ENCODE measurements at places on chromosomes 2 and 18.

GRCh38 chr2:28342081-28342967 is 50.3 kb upstream of the FOSL2 start:
- no peak for DNase-seq

DNA sequence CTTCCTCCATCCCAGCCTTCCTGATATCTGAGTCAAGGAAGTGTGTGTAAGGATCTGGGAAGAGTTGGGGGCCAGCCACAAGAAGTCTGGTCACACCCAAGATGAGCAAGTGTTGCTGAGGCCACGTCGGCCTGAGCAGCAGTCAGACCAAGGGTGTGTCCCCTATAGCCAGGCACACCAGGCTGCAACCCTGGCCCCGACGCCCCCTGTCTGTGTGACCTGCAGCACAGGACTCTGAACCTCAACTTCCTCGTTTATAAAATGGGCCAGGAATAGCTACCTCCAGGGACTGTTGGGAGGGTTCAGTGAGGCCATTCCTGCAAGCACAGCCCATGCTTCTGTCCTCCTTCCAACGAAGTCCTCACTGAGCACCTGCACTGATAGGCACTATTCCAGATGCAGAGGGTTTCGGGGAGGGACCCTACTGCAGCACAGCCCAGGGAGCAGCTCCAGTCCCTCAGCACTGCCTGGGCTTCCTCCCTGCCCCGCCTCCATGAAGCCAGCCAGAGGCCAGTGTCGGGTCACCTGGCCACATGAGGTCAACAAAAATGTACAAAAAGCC is 13.3 kb downstream of the LIMS2 start:
- peak; percentile 3 for DNase-seq

DNA sequence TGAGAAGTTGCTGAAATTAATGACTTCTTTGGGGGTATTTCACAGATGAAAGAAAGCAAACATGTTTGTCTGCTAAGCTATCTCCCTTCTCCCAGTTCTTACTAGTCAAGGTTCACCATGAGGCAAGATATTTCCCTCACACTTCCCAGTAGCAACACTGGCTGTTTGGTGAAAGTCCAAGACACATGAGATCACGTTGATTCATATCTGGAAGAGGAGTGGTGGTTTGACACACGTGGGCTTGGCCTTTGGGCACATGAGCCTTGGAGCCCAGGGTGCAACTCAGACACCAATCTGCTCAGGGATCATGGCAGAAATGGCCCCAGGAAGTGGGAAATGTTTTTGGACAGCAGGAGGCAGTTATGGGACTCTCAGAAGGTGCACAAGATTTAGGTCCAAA is 66.1 kb upstream of the APCDD1 start:
- DNase-seq = no peak

GRCh38 chr18:36828157-36828629 is 609 bp downstream of the TPGS2 start:
- DNase-seq = no peak

DNA sequence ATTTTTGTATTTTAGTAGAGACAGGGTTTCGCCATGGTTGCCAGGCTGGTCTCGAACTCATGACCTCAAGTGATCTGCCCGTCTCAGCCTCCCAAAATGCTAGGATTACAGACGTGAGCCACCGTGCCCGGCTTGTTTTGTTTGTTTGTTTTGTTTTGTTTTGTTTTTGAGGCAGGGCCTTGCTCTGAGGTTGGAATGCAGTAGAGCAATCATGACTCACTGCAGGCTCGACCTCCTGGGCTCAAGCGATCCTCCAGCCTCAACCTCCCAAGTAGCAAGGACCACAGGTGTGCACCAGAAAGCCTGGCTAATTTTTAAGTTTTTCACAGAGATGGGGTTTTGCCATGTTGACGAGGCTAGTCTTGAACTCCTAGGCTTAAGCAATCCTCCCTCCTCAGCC is 8.9 kb upstream of the CNNM4 start:
- no peak for DNase-seq

- no peak for DNase-seq
Measured at GRCh38 chr2:230601510-230601909, 111.1 kb upstream of the CAB39 start.

DNA sequence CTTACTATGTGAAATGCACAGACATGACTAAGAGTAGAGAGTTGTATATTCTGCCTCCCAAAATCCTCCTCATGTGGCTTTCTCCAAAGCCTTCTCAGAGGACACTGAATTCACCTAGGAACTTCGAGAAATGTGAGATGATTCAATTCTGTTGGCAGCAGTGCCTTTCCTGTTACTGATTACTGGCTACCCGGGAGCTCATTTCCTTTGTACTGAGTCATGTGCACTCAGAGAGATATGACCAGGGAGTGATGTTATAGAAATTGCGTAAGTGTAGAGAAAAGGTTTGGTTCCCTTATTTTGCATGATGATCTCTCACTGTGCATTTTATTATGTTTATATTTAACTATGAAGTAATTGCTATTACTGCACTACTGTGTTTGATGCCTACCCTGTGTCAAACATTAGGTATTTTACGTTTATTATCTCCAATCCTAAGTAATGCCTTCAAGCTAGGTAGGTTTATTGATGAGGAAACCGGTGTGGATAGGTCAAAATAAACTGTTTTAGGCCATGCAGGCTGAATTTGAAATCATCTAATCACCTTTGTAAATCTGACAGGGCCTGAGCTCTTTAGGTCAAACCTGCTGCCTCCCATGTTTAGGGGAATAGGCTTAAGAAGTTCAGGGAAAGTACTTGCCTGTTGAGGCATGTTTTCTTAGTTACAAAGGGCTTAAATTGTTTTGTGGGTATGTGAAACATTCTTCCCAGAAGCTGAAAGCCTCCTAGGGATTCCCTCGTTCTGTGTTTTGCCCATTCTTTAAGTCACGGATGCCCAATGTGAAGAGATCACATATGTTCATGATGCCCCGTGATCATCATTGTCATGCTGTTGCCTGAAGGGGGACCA is 86.8 kb downstream of the FMNL2 start:
- DNase-seq = no peak

GRCh38 chr18:71238974-71239624 is 950.3 kb downstream of the SOCS6 start:
- no peak for DNase-seq

- DNase-seq = no peak
Measured at GRCh38 chr2:101991721-101992145, at the start of gene IL1R2. Gene IL1R2, plus strand, starts transcription at chr2:101991960. Its CDS starts 16,616 bp downstream, at chr2:102008576.

- DNase-seq = no peak
Measured at GRCh38 chr2:191946471-191947182, 99.7 kb upstream of the CAVIN2 start.

DNA sequence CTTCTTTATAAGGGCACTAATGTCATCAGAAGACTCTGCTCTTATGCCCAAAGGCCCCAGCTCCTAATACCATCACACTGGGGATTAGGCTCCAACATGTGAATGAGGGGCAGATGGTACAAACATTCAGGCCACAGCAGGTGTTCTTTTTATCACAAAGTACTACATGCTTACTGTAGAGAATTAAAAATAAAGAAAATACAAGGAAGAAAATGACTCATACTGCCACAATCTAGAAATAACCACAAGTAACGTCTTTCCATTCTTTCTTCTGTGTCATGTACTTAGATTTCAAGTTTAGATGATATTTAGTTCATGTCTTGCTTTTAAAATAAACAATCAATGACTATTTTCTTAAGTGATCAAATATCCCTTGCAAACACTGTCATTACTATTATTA is 100.3 kb upstream of the NEDD4L start:
- DNase-seq = no peak

- DNase-seq = no peak
Measured at GRCh38 chr2:17544256-17544655, 3.8 kb downstream of the VSNL1 start.

GRCh38 chr2:88139203-88139702 is 11.4 kb upstream of the FABP1 start:
- DNase-seq = no peak

DNA sequence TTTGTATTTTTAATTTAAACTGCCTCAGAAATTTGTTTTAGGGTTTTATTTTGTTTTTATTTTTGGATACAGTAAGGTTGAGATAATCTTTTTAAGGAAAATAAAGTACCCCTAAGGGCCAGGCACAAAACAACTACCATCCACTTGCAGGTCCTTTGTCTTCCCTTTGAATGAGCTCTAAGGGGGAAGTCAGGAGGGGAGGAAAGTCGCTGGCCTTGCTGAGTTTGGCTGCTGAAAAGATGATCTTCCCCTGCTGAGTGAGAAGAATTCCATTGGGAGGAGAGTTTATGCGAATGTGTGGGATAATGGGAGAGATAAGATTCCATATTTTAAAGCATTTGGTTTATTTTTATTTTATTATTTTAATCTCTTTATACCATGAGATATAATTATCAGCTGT is 100.7 kb downstream of the ARHGAP15 start:
- DNase-seq = no peak

Measured in nephron progenitor cell (in vitro differentiated cells).